ENCODE measurements at places on chromosomes 16 and 17.
A peak's percentile ranks its signal among the peaks of the same experiment; 100 is the strongest.

GRCh38 chr17:43118679-43119615 lies 6.2 kb downstream of the BRCA1 start:
- no peak for DNase-seq

DNA sequence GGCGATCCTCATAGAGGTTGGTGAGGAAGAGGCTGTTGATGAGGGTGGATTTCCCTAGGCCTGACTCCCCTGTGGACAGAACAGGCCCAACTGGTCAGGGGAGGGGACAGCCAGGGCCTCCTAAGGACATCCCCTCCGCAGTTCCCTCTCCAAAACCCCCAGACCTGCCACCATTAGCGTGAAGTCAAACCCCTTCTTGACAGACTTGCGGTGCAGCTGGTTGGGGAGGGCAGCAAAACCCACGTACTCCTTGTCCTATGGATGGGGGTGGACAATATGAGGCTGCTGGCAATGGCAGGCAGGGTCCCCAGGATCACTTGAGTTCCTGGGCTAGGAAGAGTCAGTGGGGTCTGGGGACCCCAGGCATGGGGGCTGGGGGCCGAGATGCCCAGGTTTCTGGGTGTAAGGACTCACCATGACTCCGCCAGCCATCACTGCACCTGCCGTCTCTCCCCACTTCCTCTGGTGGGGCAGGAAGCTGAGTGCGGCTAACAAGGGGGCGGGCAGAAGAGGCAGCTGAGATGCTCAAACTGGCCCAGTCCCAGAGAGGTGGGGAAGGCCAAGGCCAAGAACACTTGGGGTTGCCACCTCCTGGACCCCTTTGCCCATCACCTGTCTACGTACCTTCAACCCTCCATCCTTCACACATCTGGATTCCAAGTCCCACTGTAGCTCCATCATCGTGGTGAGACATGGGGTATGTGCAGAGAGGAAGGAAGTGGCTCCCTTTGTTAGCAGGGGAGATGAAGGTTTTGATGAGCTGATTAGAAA lies at the start of gene SEPTIN1:
SEPTIN1 (minus strand) TSS at position 451 of the 771 bp plus-strand sequence; CDS start at position 432, 19 bp downstream.
- no peak for DNase-seq

DNA sequence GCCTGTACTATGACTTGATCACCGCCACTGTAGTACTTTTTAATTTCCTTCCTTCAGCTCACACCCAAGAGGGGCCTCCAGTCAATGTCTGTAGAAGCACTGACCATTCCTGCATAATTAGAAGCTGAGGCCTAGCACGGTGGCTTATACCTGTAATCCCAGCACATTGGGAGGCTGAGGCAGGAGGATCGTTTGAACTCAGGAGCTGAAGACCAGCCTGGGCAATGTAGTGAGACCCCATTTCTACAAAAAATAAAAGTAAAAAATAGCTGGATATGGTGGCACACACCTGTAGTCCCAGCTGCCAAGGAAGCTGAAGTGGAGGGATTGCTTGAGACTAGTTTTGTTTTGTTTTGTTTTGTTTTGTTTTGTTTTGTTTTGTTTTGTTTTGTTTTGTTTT lies 5.9 kb downstream of the KLHL36 start:
- no peak for DNase-seq

DNA sequence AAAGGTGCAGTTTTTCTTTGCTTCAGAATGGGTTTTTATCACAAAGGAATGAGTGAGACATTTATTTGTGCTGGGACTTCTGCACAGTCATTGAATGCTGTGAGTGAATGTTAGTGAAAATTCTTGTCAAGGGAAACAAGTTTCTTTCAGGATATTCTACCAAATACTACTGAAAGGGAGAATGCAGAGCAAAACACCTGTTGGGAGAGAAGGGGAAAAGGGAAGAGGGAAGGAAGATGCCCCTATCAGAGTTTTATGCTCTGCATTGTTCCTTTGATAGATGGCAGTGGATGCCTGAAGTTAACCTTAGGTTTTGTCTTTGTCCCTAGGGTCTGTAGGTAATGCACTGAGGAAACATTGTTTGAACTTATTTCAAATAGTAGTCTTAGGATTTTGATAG lies 3.1 kb downstream of the GGNBP2 start:
- no peak for DNase-seq

- no peak for DNase-seq
Observed at GRCh38 chr17:19250421-19251173, 13.4 kb downstream of the EPN2 start.

DNA sequence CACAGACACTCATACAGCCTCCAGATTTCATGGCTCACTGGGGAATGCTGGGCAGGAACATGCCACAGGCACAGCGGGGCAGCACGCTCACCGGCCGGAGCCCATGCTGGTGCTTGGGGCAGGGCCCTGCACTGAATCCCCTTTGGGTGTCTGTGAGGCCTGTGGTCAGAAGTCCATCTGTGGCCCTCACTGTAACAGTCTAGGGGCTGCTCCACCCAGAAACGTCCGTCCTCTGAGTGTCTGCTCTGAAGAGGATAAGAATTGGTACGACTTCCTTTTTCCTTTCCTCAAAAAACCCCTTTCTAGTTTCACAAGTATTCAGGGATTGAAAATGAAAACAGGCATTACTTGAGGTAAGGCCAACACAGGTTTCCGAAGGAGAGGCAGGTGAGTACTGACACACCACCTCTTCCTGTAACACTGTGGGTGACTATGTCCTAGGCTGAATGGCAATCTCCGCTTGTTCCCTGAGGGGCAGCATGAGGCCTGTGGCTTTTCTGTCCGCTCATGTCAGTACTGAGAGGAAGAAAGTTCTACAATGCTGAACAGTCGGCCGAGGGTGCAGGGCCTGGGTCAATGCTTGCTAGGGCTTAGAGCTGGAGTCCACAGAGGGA lies 42.5 kb downstream of the TMEM11 start:
- DNase-seq, result no peak

GRCh38 chr16:28062847-28063521 lies 530 bp downstream of the GSG1L start:
- DNase-seq, result no peak

- no peak for DNase-seq
Observed at GRCh38 chr16:66984892-66985311, 3.5 kb upstream of the CES4A start.

GRCh38 chr16:67105881-67106280 lies 3.9 kb upstream of the PHAF1 start:
- no peak for DNase-seq

DNA sequence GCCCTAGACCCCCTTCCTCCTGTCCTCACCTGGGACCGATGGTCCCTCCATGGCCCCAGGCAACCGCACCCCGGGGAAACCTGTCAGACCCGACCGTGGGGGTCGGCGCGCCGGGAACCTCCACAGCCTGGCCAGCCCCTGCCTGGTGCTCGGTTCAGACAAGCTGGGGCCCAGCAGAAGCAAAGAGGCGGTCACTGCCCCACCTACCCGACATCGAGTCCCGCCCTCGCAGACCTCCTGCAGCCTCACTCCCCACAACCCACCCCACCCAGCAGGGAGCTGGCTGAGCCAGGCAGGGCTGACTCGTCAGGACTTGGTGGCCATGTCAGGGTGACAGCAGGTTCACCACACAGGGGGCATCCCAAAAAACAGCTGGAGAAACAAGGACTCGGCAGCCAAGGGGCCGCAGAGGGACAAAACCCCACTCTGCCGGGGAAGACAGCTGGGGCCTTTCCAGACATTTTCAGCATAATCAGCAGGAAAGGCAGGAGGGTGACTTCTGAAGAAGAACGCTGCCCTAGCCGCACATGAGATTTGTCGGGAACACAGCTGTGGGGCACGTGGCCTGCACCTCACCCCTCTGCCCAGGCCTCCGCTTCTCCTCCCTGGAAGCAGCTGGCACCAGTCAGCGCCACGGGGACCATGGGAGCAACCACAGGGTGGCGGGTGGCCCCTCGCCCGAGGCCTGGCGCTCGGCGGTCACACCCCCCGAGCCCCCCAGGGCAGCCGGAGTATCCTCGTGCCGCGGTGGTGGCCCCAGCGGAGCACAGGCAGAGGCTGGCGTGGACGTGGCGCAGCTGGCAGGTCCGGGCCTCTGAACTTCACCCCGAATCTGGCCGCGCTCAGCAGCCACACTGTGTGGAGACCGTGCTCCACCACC lies 22.9 kb downstream of the GNPTG start:
- DNase-seq, result no peak

DNA sequence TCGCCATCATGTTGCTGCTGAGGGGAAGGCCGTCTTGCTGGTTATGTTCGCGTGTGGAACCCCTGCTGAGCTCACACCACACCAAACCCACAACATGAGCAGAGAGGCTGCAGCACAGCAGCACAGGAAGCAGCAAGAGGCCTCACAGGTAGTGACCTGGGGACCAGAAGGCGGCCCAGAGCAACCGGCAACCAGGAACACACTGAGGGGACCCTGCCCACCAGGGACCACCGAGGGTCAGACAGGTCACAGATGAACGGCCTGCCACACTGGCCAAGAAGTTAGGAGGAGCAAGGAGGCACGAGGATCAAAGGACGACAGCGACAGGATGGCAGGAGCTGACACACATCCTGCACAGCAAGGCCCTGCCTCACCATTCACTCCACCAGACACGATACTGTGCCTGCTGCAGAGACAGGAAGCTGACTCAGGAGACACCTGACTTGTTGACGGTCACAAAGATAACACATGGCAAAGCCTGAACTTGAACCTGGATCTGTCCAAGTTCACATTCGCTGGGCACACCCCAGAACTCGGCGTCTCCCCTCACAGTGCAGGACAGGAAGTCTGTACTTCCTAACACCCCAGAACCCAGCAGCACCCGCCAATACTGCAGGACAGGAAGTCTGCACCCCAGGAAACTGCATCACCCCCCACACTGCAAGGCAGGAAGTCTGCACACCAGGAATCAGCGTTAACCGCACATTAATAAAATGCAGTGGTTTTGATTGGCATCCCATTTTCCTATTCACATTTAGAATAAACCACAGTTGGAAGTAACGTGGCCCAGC lies 98.5 kb downstream of the ZNF778 start:
- DNase-seq, result no peak

DNA sequence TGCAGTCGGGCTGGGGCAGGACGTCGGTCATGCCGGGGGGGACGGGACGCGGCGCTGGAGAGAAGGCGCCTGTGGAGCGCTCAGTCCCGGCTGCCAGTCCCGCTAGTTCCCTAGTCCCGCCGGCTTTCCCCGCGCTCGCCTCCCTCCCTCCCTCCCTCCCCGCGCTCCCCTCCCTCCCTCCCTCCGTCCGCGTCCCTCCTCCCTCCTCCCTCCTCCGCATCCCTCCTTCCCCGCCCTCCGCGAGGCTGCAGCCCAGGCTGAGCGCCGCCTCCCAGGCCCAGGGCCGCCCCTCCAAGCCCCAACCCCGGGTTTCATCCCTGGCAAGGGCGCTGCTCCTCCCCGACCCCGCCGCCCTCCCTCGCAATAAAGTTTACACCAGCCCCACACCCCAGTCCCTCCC lies 34.8 kb downstream of the TIMM22 start:
- no peak for DNase-seq

GRCh38 chr17:79838522-79839274 lies 542 bp downstream of the CBX4 start:
- peak; percentile 59 for DNase-seq

DNA sequence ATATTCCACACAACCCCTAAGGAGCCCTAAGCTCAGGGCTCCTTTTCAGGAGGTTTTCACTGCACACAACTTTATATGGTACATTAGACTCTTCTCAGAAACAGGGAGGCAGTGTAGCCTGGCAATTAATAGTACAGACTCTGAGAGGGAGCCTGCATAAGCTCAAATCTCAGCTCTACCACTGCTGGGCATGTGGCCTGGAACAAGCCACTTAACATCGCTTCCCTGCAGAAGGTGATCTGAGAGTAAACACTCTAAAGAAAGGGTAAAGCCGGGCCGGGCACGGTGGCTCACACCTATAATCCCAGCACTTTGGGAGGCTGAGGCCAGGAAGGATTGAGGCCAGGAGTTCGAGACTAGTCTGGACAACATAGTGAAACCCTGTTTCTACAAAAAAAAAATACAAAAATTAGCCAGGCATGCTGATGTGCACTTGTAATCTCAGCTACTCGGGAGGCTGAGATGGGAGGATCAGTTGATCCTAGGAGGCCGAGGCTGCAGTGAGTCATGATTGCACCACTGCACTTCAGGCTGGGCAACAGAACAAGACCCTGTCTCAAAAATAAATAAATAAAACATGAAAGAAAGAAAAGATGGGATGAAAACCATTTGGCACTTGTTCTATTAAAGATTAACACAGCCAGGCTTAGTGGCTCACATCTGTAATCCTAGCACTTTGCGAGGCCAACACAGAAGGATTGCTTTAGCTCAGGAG lies 70.7 kb upstream of the DNAJA2 start:
- DNase-seq, result no peak

- DNase-seq, result no peak
Observed at GRCh38 chr16:59295993-59296736, 562.0 kb upstream of the GOT2 start.

GRCh38 chr16:53881371-53881770 lies 177.4 kb downstream of the FTO start:
- no peak for DNase-seq

- DNase-seq, result no peak
Observed at GRCh38 chr16:61929776-61930175, 106.5 kb downstream of the CDH8 start.
